Stimulated activated CD4-positive, alpha-beta T cell treated with anti-CD3 and anti-CD28 coated beads, TNF-alpha, amount 100 ng/mL, for 4 hours (primary cell): ENCODE measurements at places on chromosomes 4 and X.

DNA sequence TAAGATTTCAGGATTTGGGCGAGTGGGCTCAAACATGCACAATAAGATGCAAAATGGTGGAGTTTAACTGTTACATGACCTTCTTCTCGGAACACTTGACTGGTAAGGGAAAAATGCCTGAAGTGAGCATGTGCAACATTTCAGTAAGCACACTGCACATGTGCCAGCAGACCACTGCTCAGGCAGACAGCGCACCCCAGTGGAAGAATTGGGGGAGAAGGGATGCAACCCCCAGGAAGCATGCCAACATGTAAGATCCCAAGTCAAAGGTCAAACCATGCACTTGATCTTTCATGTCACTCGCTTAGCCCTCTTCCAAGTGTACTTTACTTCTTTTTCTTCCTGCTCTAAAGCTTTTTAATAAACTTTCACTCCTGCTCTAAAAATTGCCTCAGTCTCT lies 256.3 kb downstream of the CENPC start:
- no peak for DNase-seq

DNA sequence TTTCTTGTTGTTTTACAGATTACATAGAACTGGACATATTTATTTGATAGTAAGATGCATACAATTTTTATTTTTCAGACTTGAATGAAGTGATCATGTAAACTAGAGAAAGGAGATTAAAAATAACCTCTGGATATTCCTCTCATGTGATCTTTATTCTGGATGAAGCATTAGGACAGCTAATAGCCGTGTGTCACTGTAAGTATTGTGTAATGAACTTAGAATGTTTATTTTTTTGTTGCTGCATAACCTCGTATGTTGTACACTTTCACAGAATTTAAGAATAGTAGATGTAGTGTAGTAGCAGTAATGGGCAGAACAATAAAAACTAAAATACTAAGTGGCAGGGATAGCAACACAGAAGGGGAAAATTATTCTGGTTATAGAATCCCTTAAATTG lies 2094.5 kb upstream of the TENM3 start:
- no peak for DNase-seq

- DNase-seq: no peak
Measured at GRCh38 chr4:65401083-65401482, 269.2 kb downstream of the EPHA5 start.

GRCh38 chr4:188171551-188171950 lies 32.3 kb downstream of the TRIML1 start:
- no peak for DNase-seq

DNA sequence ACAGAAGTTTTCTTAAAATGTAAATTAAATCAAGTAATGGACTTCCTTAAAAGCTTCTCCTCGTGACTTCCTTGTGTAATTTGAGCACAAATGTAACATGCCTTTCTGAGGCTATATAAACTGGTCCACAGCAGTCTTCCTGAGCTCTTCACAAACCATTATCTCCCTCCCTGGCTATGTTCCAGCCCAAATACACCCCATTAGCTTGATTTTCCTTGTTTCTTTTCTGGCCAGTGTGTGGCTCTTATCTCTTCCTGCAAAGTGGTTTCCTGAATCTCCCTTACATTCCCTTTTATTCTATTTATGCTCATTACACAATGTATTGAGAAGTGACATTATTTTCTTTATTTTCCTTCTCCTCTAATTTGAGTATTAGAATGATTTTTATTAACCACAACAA lies 1085.3 kb upstream of the PCDH10 start:
- no peak for DNase-seq

- DNase-seq: no peak
Measured at GRCh38 chrX:123738378-123738940, 5.6 kb upstream of the THOC2 start.

- DNase-seq: no peak
Measured at GRCh38 chr4:56130606-56131155, 181.9 kb downstream of the CEP135 start.

- no peak for DNase-seq
Measured at GRCh38 chr4:87939978-87940690, 35.4 kb upstream of the SPP1 start.

DNA sequence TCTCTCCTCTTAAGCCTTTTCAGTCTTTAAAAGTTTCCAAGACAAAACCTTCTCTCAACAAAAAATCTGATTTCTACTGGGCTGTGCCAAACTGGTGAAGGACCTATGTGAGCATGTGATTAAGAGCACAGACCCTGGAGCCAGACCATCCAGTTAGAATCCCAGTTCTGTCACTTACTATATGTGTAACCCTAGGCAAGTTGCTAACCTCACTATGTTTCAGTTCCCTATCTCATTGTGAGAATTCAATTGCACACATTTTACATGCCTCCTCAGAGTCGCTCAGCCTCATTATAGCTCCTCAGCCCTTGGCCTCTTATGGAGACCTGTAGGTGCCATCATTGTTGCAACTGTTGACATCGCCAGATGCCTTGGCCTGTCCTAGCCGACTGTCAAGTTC lies 54.1 kb upstream of the VEGFD start:
- no peak for DNase-seq

DNA sequence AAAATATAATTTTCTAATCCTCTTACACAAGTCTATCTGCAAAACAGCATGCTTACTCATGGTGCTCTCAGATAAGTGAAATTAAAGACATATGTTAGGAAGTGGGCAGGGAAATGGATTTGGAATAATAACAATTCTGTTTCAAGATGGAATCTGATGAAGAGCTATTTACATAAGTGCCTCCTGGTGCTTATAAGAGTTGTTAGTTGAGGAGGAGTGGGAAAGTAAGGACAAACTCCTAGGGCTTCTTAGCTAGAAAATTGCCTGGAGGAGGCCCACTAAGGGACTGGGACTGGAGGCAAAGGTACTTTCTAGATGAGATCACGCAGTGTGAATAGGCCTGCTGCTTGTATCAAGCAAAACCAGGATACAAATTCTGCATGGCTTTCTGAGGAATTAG lies 939.8 kb downstream of the GLUD2 start:
- DNase-seq: no peak

DNA sequence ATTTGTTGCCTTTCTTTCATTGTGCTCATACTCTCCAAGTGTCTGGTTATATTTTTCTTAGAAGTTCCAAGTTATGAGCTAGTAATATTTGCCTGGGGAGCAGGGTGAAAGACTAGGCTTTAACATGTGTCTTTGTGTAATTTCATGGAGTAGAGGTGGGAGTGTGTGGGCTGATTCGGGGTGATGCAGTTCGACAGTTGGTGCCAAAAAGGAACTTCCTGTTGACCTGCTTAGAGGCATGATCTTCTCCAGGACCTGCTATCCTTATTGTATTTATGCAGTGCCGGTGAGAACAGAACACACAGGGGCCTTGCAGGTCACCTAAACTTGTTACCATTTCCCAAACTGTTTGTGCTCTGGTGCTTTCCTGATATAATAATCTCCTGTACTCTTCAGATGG lies 21.2 kb downstream of the USP53 start:
- DNase-seq: no peak

GRCh38 chrX:14362721-14363120 lies 166.6 kb upstream of the GLRA2 start:
- DNase-seq: no peak

DNA sequence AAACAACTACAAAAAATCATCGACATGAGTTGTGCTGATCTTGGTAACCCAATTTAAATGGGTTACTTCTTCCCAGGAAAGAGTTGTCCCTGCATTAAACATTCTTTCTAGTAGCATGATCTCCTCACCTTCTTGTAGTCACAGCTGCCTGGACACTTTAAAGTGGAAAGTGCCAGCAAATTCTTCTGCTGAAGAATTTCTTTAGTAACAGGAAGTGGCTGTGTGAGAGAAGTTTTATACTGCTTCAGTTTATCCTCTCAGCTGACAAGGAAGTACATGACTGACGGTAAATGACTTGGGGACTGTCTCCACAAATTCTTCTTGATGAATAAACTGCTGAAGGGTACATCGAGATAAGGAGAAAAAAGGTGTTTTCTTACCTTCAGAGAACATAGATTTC lies 18.2 kb upstream of the TNIP3 start:
- DNase-seq: no peak

GRCh38 chr4:17567271-17567670 lies 9.7 kb upstream of the LAP3 start:
- DNase-seq: no peak

DNA sequence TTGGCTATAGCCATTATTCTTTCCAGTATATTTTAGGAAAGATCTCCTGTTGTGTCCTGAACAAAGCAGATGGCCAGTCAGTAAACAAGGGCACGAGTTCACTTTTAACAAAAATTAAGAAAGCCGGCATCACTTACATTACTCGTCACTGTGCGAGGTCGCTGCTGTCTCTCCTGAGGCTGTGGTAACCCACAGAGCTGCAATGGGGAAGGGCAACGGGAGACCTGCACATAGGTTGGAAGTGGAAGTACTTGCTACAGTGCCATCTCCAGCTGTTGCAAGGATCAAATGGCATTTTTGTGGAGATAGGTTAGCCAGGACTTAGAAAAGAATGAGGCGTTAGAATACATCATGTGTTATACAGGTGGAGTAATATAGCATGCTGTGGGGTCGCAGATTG lies 132.2 kb downstream of the KLHL8 start:
- DNase-seq: no peak

- no peak for DNase-seq
Measured at GRCh38 chr4:71382900-71383560, 44.2 kb downstream of the SLC4A4 start.

GRCh38 chr4:28007693-28008092 lies 1147.1 kb downstream of the STIM2 start:
- no peak for DNase-seq

- no peak for DNase-seq
Measured at GRCh38 chrX:53318766-53319353, 37.5 kb upstream of the IQSEC2 start.
